MM.1S (cell line): ENCODE measurements at places on chromosomes 3 and 15.

DNA sequence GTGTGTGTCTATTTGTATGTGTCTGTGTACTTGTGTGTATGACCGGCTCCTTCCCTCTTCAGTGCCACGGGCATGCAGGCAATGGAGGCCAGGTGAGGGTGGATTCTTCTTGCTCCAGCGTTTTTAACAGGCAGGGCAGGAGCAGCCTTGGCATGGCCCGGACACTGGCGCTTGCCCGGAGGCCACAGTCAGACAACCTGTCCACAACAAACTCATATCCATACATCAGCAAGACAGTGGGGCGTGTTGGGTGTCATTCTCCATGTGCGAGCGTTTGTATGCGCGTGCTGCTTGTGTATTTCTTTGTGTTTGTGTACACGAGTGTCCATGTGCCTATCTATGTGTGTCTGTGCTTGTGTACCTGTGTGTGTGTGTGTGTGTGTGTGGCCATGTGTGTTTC, 29.8 kb downstream of the PTH1R start:
- no peak for DNase-seq

GRCh38 chr15:35698966-35699575, 153.1 kb upstream of the DPH6 start:
- no peak for DNase-seq

- DNase-seq = no peak
These were observed 245.3 kb downstream of the MCTP2 start for GRCh38 chr15:94476686-94477085.

- peak; percentile 16 for DNase-seq
These were observed 70.7 kb upstream of the KCNMB2 start for GRCh38 chr3:178465260-178466180.

DNA sequence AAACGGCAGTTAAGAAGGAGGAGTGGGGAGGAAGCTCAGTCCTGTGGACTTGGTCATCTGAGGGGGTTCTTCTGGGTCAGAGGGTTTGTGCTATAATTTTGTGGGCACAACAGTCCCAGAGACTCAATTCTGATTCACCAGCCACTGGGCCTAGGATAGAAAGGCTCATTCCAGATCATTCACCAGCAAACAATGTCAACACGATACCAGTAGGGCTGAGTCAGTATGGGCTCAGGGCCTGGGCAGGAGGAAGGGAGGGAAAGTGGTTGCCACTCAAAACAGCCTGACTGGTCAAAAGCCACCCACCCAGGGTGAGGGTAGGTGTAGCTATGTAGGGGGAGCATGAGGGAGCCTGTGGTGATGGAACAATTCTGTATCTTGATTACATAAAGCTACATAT, 86.9 kb upstream of the MEX3B start:
- DNase-seq = no peak

DNA sequence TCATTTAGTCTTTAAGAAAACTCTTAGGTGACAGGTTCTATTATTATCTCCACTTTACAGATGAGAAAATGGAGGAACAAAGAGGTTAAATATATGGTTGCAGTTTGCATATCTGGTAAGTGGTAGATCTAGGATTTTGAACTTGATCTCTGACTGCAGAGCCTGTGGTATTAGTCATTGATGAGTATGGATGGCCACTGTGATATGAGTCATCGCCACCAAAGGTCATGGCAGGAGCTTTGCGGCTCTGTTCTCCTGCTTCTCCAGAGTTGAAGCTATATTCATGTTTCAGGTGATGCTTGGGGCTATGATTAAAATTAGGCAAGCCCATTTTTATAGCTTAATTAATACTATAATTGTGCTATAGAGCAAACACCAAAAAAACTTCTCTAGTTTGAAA, 306.2 kb upstream of the DPPA4 start:
- DNase-seq = no peak

DNA sequence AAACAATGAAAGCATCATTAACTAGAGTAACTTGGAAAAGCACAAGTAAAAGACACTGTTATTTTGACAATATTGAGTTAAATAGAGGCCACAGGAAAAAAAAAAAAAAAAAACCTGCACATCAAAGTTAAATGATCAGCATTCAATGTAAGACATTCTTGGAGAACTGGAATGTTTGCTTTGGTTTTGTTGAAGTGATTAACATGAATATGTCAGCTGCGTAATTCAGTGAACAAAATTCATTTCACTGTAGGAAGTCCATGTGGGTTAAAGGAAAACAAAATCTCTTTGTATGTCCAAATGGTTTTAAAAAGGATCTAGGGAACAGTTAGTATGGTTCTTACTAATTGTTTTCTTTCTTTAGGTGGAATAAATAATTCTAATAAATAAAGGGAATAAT, 252.8 kb upstream of the CNTN6 start:
- DNase-seq = no peak

GRCh38 chr3:131393051-131393450, 11.5 kb downstream of the NUDT16 start:
- DNase-seq = no peak

DNA sequence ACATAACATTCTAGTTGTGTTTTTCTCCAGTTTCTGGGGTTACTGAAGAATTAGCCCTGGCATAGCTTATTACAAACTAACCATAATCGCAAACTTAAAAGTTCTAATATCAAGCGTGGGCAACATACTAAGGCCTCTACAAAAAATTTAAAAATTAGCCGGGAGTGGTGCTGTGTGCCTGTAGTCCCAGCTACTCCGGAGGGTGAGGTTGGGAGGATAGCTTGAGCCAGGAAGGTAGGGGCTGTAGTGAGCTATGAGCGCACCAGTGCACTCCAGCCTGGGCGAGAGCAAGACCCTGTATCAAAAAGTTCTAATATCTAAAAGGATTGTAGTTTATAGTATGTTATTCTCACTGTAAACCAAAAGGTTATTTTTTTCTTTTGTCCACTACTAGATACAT, 1.1 kb downstream of the OIP5 start:
- DNase-seq = no peak

- no peak for DNase-seq
These were observed 241.3 kb downstream of the ITPR1 start for GRCh38 chr3:4734454-4734853.

GRCh38 chr3:32310918-32311839, 72.7 kb downstream of the CMTM8 start:
- no peak for DNase-seq

GRCh38 chr3:108818404-108818803, 4.2 kb upstream of the TRAT1 start:
- peak; percentile 86 for DNase-seq

DNA sequence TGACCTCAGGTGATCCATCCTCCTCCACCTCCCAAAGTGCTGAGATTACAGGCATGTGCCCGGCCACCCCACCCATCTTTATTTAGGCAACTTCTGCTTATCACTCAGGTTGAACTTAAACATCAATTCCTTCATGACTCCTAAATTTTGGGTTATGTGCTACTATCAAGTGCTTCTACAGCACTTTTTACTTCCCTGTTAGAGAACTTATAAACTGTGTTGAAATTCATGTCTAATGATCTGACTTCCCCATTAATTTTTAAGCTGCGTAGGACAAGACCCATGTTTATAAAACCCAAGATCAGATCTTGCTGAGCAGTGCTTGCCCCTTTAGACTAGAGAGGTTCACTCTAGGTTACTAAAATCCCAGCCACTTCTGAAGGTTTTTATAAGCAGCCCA, 266.2 kb upstream of the TPRG1 start:
- no peak for DNase-seq

DNA sequence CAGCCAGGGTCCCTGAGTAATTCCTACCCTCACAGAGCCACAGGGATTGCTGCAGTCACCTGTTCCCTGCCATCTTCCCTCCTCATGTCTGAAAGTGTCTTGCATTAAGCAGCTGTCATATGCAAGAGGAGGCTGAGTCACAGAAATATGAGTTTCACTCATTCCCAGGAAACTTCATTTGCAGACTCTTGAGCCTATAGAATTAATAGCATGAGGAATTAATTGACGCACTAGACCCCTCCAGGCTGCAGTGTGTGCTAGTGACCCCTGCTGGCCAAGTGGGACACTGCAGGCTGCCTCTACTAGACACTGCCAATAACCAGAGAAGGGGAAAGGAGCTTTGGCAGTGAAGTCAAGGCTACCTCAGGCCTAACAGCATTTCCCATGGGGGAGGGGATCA, 50.6 kb upstream of the SLC6A1 start:
- no peak for DNase-seq
